Activated naive CD4-positive, alpha-beta T cell treated with Interleukin-2 at 50 U/mL for 16 hours (primary cell): ENCODE measurements at places on chromosomes 12 and 14.

- no peak for DNase-seq
These were observed 73.6 kb downstream of the ARID2 start for GRCh38 chr12:45803111-45803510.

- no peak for DNase-seq
These were observed 124.0 kb downstream of the PDE3A start for GRCh38 chr12:20492251-20492760.

- no peak for DNase-seq
These were observed 427.8 kb downstream of the SLC6A15 start for GRCh38 chr12:84484798-84485197.

- no peak for DNase-seq
These were observed 55.3 kb downstream of the ELK3 start for GRCh38 chr12:96249196-96250118.

DNA sequence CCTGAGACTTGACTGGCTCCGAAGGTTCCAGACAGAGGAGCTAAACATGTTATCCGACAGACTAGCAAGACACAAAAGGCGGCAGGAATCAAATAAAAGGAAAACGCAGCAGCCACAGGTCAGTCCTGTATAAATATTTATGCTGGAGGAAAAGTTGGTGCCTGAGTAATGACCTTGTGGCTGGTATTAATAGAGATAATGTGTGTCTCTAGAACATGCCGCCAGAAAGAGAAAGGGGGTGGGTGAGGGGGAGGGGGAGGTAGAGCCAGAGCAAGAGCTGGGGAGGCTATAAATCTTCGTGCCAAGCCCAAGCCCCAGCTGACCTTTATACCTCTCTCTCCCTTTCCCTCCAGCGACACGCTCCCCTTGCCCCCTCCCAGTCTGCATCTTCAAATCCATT is 590.4 kb downstream of the MED13L start:
- no peak for DNase-seq

GRCh38 chr14:44505588-44505987 is 1.5 kb downstream of the FSCB start:
- no peak for DNase-seq

DNA sequence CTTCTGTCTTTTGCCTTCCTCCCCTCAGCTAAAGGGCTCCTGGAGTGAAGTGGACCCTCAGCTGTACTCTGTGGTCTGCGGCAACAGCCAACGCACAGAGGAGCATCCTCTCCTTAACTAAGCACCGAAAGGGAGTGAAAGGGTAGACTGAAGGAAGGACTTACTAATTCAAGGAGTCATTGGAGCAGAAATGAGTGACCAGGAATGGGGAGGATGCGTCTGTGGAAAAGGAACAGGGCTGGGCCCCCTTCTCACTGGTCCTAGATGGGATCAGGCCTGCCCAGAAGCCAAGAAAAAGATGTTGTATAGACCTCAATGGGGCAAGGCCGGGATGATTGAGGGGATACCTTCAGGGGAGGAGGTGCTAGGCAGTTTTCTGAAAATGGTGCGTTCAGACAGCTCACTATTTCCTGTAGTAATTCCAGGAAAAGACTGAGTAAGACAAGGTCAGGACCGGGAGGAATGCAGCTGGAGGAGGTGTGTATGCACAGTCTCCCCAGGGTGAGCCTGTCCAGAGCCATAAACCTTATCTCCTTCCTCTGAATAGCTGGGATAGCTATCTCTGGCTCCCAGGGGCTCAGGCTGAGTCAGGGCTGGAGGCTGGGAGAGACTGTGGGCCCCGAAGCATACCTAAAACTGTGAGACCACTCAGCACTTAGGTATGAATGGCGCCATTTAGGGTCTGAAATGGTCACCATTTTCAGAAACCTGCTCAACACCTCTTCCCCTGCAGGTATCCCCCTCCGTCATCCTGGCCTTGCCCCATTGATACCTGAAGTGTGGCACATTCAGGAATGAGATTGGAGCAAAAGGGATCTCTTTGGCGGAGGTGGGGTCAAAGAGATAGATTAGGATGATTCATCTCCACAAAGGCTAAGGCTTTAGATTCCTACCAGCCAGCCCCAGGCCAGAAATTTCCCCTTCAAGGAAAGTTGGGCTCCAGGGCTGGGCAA is 20.2 kb upstream of the KRT8 start:
- no peak for DNase-seq

DNA sequence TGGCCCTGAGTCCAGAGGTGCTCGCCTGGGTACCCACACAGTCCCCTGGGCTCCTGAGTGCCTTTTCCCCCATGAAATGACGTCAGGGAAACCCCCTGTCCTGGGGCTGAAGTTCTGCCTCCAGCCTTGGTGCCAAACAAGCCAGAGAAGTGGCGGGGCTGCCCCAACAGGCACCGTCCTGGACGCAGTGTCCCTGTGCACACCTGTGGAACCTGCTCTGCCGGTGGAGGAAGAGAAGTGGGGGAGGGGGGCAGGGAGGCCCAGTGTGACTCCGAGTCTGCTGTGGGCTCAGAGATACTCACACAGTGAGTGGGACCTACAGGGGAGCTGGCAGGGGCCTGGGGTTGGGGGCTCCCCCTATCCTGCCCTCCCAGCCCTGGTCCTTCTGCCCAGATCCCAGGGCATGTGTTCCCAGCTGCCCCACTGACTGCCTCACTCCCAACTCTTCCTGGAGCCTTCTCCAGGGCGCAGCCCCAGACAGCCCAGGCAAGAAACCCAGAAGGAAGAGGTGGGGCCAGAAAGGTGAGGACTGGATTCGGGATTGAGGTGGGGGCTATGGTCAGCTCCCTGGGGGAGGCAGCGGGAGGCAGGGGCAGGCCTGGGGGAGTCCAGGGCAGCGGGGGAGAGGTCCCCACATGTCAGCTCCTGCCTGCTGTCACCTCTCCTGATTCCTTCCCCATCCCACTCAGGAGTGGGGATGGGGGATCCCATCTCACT is 24.7 kb downstream of the CCDC85C start:
- no peak for DNase-seq

DNA sequence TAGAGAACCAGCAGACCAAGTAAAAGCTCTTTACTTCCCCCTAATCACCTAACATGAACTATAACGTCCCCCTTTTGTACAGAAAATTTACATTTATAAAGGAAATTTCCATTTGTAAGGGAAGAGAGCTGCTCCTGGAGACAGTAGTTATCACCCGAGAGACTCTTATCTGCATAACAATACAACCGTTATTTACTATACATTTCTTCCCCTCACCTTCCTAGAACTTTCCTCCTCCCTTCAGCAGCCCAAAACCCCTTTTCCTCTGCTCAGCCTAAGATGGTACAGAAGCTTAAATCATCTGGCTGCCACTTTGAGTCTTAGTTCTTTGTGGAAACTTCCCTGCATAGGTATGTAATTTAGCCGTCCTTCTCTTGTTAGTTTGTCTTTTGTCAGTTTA is 40.4 kb upstream of the ETV6 start:
- DNase-seq: no peak

GRCh38 chr12:62166525-62166924 is 93.7 kb upstream of the USP15 start:
- no peak for DNase-seq

DNA sequence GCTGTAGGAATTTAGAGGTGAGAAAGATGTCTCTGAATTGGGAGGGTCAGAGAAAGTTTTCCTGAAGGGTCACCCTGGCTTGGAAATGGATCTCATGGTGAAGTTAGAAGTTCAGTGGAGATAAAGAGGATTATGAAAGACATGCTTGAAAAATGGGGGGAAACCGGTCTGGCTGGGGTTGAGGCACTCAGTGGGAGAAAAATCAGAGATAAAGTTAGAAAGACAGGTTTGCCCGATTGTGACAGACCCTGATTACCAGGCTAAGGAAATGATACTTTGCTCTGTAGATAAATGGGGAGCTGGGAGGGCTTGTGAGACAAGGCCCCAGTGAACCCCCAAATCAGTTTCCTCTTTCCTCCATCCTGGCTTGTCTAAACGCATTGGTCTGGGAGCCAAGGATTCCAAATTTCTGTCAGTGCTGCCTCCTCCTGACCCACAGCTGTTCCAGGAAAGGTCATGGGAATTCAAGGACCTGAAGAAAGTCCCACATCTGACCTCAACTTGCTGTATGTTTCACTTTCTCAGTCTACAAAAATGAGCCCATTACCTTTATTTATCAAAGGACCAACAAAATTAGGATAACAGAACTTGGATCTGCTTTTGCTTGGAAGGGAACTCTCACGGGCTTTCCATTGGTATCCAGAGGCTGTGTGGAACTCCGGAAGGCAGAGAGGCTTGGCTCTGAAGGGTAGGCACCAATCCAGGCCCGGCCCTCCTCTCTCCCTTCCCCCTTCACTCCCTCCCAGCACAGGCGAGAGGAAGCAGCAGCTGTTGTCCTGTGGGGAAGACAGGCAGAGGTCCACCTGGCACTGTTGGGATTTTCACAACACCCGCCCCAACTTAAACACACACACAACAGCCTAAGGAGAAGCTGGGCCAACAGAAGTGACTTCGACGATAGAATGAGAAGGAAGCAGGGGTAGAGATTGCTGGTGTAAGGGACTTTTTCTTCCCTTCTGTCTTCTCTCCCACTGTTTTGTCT is 3.4 kb upstream of the RNASE7 start:
- DNase-seq: no peak

DNA sequence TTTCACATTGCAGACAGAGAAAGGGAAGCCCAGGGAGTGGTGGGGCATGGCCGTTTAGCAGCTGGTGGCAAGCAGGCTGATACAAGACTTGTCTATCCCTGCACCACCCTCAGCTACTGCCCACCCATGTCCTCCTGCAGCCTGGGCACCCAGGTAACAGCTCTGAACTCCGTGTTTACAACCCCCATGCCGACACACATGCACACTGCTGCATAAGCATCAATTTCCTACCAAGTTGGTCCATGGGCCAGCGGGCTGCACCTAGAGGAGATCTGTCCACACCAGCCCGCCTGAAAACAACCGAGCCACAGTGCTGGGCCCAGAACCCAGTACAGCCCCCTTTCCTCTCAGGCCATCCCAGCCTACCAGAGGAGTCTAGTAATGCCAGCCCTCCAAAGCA is 75.9 kb upstream of the C14orf180 start:
- DNase-seq: no peak

DNA sequence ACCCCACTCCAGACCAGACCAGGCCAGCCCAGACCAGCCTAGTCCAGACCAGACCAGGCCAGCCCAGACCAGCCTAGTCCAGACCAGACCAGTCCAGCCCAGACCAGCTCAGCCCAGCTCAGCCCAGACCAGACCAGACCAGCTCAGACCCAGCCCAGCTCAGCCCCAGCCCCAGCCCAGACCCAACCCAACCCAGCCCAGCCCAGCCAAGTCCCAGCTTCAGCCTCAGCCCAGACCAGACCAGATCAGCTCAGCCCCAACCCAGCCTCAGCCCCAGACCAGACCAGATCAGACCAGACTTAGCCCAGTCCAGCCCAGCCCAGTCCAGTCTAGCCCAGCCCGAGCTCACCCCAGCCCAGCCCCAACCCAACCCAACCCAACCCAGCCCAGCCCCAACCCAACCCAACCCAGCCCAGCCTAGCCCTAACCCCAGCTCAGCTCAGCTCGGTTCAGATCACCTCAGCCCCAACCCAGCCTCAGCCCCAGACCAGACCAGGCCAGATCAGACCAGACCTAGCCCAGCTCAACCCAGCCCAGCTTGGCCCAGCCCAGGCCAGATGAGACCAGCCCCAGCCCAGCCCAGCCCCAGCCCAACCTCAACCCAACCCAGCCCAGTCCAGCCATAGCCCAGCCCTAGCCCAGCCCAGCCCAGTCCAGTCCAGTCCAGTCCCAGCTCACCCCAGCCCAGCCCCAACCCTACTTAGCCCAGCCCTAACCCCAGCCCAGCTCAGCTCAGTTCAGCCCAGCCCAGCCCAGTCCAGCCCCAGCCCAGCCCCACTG is 204.7 kb downstream of the BCL11B start:
- DNase-seq: no peak

- DNase-seq: no peak
These were observed 51.3 kb upstream of the AMN1 start for GRCh38 chr12:31780096-31780495.

GRCh38 chr12:21852251-21852650 is 77.7 kb upstream of the KCNJ8 start:
- no peak for DNase-seq

GRCh38 chr14:93549595-93549994 is 118.9 kb downstream of the UNC79 start:
- DNase-seq: no peak

GRCh38 chr12:88579601-88580050 is 645 bp downstream of the KITLG start:
- DNase-seq: no peak

GRCh38 chr14:104940526-104941150 is 16.0 kb downstream of the PLD4 start:
- DNase-seq: no peak

- DNase-seq: no peak
These were observed 151.6 kb downstream of the SEC23A start for GRCh38 chr14:38951451-38951850.

- DNase-seq: no peak
These were observed 14.4 kb downstream of the CLSTN3 start for GRCh38 chr12:7144414-7145120.

GRCh38 chr12:94817695-94818075 is 167.3 kb upstream of the TMCC3 start:
- DNase-seq: no peak

DNA sequence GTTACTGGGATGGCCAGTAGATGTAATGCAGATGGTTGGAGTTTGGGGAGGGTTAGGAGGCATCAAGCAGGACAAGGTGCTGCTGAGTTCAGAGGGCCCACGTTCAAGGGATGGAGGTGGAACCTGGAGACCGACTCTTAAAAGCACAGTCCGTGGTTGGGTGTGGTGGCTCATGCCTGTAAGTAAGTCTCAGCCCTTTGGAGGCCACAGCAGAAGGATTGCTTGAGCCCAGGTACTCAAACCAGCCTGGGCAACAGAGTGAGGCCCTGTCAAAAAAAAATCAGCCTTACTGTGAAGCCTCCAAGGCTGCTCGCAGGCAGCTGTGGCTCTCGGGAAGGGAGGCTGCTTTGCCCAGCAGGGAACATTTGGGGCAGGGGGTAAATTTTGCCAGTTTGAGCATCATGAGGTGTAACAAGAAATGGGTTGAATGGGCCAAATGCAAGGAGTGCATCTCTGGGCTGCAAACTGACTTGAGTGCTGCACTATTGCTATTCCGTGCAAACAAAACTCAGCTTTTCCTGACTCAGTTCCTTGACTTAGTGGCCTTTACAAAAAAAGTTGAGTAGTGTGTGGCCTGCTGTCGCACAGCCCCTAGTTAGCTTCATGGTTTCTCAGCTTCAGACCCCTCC is 55.0 kb downstream of the ANAPC7 start:
- DNase-seq: no peak

DNA sequence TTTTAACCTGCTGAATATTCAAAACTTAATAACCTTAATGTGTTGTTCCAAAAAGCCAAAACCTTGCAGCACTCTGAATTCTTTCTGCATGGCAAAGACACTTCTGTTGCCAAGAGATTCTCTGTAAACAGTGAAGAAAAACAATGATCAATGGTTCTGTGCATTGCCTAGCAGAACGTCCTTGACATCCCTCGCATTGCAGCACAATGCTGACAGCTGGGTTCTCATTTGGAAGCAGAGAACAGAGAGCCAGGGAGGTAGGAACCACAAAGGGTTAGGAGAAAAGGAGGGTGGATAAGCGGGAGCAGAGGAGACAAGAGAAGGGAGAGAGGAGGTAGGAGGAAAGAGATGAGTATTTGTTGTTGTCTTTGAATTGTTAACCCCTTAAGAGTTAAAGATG is 501.1 kb downstream of the NAV3 start:
- DNase-seq: no peak
